Right ventricle myocardium superior (tissue), 1 donor: ENCODE measurements at places on chromosomes 16 and 17. TPM values are rescaled to one million over a fixed set of nuclear protein-coding genes. Genes with fewer than 3 reads are reported as not detected.

KCNH6 gene
- total RNA-seq: not detected

NUPR1 gene
- total RNA-seq: 47.3 TPM

PLA2G10 gene
- total RNA-seq: not detected

EVI2B gene
- total RNA-seq: 2.9 TPM

ATAD5 gene
- total RNA-seq: 0.38 TPM

RND2 gene
- 0.65 TPM for total RNA-seq

HBZ gene
- not detected for total RNA-seq

TTYH2 gene
- total RNA-seq: 41.8 TPM

CA4 gene
- total RNA-seq: 15.1 TPM
